Esophagus (tissue), 2 donors: ENCODE measurements at places on chromosomes 7 and 10. TPM values are rescaled to one million over a fixed set of nuclear protein-coding genes. Genes with fewer than 3 reads are reported as not detected.

SBDS gene
- 76.2 TPM for polyA plus RNA-seq

AEBP1 gene
- 8.8 TPM for polyA plus RNA-seq

SAP25 gene
- polyA plus RNA-seq, result 3.3 TPM

ZNF467 gene
- polyA plus RNA-seq, result 2.6 TPM

HPS6 gene
- polyA plus RNA-seq, result 12.5 TPM

CALML3 gene
- 330 TPM for polyA plus RNA-seq

PRKAG2 gene
- 9.0 TPM for polyA plus RNA-seq

DDX50 gene
- polyA plus RNA-seq, result 8.8 TPM

DNAH11 gene
- 1.6 TPM for polyA plus RNA-seq

GRM8 gene
- 0.19 TPM for polyA plus RNA-seq

GIMAP5 gene
- 7.6 TPM for polyA plus RNA-seq
